ENCODE measurements at places on chromosomes 12 and 14. TPM values are rescaled to one million over a fixed set of nuclear protein-coding genes. Genes with fewer than 3 reads are reported as not detected.

B4GALNT3 gene
- total RNA-seq: 0.36 TPM

A2M gene
- 2.9 TPM for total RNA-seq

- H3K4me1 ChIP-seq: peaks cover 6% of the 10 kb centered on the region
- peak; percentile 81 for DNase-seq
- no peak overlapping the region for H3K27ac ChIP-seq
- H3K36me3 ChIP-seq: no peaks in the 10 kb centered on the region
- peaks cover 56% of the 10 kb centered on the region for H3K27me3 ChIP-seq
- H3K4me3 ChIP-seq: no peak overlapping the region
Measured at GRCh38 chr12:57624441-57625220, 8.4 kb downstream of the B4GALNT1 start.

- H3K27me3 ChIP-seq: no peaks in the 10 kb centered on the region
- no peaks in the 10 kb centered on the region for H3K36me3 ChIP-seq
- no peak for DNase-seq
Measured at GRCh38 chr14:65928995-65929394, 516.5 kb downstream of the FUT8 start.

DNA sequence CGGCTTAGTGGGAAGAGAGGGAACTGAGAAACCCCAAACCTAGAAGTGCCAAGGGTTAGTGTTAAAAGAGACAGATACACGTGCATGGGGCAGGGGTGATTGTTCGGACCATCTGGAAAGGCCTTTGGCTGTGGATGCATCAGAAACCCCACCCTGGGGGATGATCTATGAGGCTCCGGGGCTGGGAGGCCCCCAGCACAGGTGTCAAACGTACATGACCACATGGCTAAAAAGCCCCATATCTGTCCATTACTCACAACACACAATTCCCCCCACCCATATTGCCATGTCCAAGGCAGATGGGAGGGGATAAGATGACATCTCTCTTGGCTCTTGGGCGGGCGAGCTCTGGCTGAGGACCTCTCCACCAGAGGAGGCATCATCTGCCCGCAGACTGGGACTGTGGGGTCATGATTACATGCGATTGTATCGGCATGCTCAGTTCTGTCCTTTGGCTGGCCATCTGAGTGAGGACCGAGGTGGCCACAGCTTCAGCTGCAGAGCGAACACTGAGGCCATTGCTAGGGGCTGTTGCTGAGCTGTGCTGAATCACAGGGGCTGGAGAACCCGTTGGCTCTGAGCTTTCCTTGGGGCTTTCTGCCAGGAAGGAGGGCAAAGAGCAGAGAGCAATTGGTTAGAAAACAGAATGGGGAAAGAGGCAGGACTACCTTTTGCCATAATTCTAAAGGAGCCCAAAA is 9.6 kb upstream of the NPFF start:
- no peak for DNase-seq
- no peak overlapping the region for H3K27ac ChIP-seq
- H3K27me3 ChIP-seq: no peaks in the 10 kb centered on the region
- H3K36me3 ChIP-seq: peaks cover 81% of the 10 kb centered on the region
- H3K4me3 ChIP-seq: no peak overlapping the region

DNA sequence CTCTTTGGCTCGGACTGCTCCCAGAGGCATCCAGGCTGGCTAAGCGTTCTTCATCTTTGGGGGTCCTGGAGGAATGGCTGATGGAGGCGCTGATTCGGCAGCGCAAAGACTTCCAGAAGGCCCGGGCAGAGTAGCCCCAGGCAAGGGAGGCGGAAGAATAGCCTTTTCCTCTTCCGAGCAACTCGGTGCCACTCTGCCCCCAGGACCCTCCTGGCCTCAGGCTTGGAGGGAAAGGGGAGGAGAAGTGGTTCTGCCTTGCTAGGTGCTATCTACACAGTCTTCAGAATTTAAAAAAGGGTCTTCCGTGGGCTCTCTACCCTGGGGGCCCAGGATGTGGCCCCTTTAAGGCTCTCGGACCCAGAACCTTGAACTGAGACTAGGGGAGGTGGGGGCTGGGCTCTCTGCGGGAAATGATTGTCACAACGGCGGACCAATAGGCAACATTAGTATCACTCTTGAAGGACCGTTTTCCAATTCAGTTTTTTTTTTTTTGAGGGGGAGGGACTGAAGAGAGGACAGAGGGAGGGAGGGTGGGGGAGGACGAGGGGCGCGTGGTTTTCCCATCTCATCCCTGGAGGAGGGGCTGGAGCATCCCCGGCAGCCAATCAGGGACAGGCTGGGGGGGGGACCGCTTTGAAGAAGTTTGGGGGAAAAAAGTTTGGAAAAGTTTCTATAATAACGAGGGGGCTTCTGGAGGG is at the start of gene NFATC4:
Gene NFATC4, plus strand, starts transcription at position 671 of the 698 bp plus-strand sequence. CDS start 157 bp downstream, outside the sequence.
- H3K4me3 ChIP-seq: peak within 1 kb of the TSS; percentile 90
- peaks cover 28% of the 10 kb centered on the region for H3K36me3 ChIP-seq
- DNase-seq: peak; percentile 97
- H3K27me3 ChIP-seq: no peaks in the 10 kb centered on the region
- peak within 1 kb of the TSS; percentile 99 for H3K27ac ChIP-seq
